ENCODE measurements at places on chromosomes 2 and 18.
A peak's percentile ranks its signal among the peaks of the same experiment; 100 is the strongest.

GRCh38 chr2:7899923-7900322, 781.9 kb upstream of the ID2 start:
- DNase-seq = no peak

- DNase-seq = no peak
These were observed at the start of gene LRRTM4 for GRCh38 chr2:77521931-77522470. TSS of gene LRRTM4 (minus strand) at chr2:77522376.

DNA sequence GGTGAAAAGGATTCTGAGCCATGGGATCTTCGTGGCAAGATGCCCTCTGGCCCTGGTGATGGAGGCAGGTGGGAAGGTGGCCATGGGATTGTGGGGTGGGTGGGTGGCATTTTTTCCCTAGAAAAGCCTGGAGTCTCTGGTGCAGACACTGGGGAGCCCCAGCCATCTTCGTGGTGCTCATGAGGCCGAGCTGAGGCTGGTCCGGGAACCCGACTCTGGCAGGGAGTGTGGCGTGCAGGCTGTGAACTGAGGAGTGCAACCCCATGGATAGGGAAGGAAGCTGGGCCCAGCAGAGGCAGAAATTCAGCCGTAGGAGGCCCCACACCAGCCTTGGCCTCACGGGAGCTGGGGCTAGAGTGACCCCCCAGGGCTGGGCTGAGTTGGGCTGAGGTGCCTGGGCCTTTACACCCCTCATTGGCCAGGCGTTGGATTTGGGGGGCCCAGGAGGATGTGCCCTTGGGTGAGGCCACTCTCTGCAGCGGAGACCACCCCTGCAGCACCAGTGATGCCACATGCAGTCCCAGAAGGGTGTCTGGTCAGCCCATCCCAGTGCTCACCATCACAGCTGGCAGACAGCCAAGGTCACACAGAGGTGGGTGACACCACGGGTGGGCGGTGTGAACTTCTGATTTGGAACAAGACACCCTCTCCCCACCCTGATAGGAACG, 115.6 kb upstream of the HDAC4 start:
- DNase-seq = no peak

- no peak for DNase-seq
These were observed 816.3 kb upstream of the HS6ST1 start for GRCh38 chr2:129135017-129135416.

DNA sequence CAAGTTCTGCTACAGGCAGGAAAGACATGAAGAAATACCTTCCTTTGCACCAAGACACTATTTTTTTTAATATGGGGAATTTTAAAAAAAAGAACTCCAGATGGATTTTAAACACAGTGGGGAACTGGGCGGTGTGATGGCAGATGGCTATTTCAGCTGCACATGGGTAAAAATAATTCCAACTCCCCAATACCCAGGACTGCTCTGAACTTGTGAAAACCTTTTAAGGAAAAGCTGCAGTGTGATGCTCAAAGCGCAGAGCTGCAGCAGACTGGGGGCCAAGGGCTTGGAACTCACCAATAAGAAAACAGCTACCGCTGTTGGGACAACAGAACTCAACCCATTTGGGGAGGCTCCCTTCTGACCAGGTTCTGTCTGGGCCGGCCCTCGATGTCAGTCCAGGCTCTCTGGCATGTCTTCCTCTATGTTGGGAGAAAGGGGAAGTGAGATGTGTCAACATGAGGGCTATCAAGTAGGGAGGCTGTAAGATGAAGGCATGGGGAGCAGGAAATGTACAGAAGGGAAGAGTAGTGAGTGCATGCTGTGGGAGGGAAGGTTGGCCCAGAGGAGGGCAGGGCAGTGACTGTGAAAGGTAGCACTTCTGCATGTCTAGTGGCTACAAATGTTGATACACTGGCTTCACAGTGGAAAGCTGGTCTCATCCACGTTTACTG, 64.0 kb upstream of the SLC14A2 start:
- no peak for DNase-seq

DNA sequence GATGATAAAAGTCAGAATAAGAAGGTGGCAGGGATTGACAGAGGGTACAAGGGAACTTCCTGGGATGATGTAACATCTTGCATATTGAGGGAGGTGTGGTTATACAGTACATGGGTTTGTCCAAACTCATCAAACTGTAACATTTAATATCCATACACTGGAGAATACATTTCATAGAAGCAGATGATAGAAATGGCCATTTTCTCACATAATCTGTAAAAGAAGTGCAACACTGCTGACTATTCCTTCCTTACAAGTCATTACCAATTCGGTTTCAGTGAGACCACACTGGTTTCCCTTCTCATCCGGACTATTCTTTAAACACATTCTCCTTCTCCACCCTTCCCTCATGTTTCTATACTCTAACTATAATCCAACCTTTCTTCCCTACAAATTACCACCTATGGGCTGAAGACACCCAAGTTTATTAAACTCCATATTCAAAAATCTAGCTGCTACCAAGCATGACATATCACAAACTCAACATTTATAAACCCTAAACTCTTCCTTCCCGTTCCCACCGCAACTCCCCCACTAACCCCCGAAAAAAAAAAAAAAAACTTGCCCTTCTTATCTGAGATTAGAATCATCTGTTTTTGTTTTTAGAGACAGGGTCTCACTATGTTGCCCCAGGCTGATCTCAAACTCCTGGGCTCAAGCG, 1.6 kb downstream of the COX7A2L start:
- DNase-seq = no peak

GRCh38 chr2:216596236-216596979, 36.8 kb upstream of the IGFBP2 start:
- no peak for DNase-seq

DNA sequence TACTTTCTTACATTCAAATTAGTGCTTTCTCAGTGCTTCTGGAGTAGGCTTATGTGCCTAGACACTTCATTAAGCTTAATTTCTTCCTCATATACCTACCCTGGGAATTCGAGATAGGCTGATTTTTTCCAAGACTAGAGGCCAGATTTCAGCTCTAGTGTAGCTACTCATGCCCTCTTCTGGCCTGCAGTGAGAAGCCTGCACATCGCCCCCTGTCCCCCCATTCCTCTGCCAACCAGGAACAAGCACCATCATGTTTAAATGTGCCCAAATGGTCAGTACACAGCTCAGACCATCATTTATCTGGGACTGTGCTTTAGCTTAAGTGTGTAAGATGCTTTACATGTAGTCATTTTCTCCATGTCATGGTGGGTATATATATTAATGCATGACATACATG, 1218.8 kb upstream of the LRRTM1 start:
- no peak for DNase-seq

GRCh38 chr2:151306621-151307020, 17.2 kb upstream of the NMI start:
- no peak for DNase-seq

DNA sequence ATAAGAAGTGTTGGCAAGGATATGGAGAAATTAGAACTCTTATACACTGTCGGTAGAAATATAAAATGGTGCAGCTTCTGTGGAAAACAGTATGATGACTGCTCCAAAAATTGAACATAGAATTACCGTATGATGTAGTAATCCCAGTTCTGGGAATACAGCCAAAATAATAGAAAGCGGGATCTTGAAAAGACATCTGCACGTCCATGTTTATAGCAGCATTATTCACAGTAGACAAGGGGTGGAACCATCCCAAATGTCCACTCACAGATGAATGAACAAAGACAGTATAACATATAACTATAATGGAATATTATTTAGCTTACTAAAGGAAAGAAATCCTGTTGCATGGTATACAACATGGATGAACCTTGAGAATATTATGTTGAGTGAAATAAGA, 257.7 kb downstream of the TDRD15 start:
- DNase-seq = no peak

- no peak for DNase-seq
These were observed 62.8 kb downstream of the INO80D start for GRCh38 chr2:206023183-206023582.

GRCh38 chr2:23135481-23136100, 249.4 kb upstream of the KLHL29 start:
- DNase-seq = no peak

- no peak for DNase-seq
These were observed 89.8 kb downstream of the CABYR start for GRCh38 chr18:24228667-24229041.

GRCh38 chr2:108983061-108983460, 6.0 kb downstream of the EDAR start:
- no peak for DNase-seq

DNA sequence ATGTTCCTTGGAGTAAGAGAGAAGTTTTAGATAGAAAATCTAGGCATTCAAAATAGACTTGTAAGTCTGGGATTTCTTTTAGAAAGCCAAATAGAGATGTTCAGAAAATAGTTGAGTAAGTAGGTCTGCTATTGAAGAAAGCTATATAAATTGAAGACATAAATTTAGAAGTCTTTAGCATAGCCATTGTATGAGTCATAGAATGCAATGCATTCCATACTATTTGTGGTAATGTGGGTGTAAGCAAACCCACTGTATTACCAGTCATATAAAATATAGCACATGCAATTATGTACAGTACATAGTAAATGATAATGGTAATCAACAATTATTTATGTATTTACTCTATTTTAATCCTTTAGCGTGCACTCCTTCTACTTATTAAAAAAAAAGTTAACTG, 14.1 kb downstream of the MC4R start:
- DNase-seq = no peak

- no peak for DNase-seq
These were observed 5.9 kb upstream of the SCYGR2 start for GRCh38 chr2:227592694-227593387.

- no peak for DNase-seq
These were observed 405.8 kb upstream of the SLC39A10 start for GRCh38 chr2:195251214-195251613.

- DNase-seq = no peak
These were observed 392.0 kb upstream of the NRP2 start for GRCh38 chr2:205290299-205290698.

DNA sequence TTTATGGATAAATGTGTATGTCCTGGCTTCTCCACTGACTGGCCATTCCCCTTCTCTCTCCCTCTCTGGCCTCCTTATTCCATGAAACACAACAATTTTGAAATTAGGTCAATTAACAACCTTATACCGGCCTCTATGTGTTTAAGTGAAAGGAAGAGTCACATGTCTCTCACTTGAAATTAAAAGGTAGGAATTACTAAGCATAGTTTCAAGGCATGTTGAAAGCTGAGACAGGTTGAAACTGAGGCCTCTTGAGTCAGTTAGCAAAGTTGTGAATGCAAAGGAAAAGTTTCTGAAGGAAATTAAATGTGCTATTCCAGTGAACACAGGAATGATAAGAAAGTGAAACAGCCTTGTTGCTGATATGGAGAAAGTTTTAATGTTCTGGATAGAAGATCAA, 69.7 kb downstream of the ADAM23 start:
- no peak for DNase-seq

DNA sequence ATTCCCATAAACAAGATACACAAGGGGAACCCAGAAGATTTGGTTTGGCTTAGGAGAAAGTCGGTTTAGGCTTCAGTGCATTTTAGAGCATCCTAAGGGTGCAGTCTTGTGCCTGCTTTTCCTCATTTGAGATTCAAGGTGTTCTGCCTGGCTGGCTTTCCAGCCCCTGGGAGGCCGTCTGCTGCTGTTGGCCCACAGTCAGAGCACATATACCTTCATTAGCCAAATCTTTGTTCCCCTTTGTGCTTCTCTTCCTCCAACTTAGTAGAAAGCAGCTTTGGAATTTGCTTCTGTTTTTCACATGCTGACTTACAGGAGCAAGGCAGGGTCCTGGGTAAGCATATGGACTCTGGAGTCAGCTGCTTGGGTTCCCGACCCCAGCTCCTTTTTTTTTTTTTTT, 477.1 kb upstream of the TCF4 start:
- no peak for DNase-seq

DNA sequence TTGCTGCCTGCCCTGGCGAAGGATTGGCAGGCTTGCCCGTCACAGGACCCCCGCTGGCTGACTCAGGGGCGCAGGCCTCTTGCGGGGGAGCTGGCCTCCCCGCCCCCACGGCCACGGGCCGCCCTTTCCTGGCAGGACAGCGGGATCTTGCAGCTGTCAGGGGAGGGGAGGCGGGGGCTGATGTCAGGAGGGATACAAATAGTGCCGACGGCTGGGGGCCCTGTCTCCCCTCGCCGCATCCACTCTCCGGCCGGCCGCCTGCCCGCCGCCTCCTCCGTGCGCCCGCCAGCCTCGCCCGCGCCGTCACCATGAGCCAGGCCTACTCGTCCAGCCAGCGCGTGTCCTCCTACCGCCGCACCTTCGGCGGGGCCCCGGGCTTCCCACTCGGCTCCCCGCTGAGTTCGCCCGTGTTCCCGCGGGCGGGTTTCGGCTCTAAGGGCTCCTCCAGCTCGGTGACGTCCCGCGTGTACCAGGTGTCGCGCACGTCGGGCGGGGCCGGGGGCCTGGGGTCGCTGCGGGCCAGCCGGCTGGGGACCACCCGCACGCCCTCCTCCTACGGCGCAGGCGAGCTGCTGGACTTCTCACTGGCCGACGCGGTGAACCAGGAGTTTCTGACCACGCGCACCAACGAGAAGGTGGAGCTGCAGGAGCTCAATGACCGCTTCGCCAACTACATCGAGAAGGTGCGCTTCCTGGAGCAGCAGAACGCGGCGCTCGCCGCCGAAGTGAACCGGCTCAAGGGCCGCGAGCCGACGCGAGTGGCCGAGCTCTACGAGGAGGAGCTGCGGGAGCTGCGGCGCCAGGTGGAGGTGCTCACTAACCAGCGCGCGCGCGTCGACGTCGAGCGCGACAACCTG, at the start of gene DES:
Gene DES (plus strand): TSS at position 223 of the 857 bp plus-strand sequence. CDS start 86 bp downstream, at position 309.
- DNase-seq = no peak

GRCh38 chr2:58055033-58055786, 8.6 kb downstream of the VRK2 start:
- DNase-seq = no peak

GRCh38 chr18:12934454-12935071, 13.2 kb upstream of the SEH1L start:
- peak; percentile 87 for DNase-seq

- DNase-seq = no peak
These were observed 49.5 kb downstream of the IKZF2 start for GRCh38 chr2:213101692-213102460.

GRCh38 chr2:119234021-119235019, 10.7 kb downstream of the STEAP3 start:
- no peak for DNase-seq

DNA sequence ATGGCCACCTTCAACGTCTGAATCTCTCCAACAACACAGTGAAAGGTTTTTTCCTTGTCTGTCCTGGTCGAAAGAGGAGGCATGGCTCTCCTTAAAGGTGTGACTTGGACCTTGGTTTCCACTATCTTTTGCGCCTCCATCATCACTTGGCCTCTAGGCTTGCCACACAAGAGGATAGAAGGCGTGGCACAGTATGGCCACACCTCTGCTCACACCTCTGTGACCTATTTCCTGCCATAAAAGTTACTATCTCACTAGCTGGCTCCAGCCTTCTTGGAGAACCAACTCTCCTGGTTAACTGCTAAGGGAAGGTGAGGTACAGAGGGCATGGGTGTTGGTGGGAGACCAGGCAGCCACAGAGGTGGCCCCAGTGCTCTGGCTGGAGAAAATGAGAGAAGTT, 165.9 kb downstream of the UXS1 start:
- no peak for DNase-seq

- peak; percentile 58 for DNase-seq
These were observed at the start of gene RAMP1 for GRCh38 chr2:237859533-237860272. TSS of gene RAMP1 (plus strand) at chr2:237859623. CDS start at chr2:237859676, 53 bp downstream.

GRCh38 chr2:232926431-232926939, 56.4 kb downstream of the SNORC start:
- DNase-seq = no peak
